Lung microvascular endothelial cell (primary cell): ENCODE measurements at places on chromosomes 6 and 20.
A peak's percentile ranks its signal among the peaks of the same experiment; 100 is the strongest.

DNA sequence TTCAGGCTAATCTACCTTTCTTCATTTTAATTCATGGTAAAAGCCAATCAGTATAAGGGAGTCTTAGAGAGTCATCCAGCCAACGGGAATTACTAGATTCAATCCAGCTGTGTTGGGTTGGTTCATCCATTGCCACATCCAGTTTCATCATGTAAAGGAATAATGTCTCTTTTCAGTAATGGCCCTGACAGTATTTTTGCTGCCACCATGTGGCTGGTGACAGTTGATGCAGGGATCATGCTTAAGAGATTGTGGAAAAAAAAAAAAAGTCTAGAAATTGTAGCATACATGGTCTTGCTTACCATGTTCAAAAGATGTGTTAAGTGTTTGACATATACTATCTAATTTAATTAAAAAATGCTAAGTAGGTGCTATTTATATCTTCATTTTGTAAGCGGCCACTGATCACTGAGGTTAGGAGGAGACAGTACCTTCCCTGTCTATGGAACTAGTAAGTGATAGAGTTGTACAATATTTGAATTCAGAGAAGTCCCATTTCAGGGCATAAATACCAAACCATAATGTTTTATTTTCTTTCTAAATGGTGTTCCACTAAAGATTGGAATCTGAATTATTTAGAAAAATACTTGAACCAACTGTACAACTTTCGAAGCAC, 135.9 kb downstream of the KHDRBS2 start:
- peak; percentile 26 for DNase-seq

DNA sequence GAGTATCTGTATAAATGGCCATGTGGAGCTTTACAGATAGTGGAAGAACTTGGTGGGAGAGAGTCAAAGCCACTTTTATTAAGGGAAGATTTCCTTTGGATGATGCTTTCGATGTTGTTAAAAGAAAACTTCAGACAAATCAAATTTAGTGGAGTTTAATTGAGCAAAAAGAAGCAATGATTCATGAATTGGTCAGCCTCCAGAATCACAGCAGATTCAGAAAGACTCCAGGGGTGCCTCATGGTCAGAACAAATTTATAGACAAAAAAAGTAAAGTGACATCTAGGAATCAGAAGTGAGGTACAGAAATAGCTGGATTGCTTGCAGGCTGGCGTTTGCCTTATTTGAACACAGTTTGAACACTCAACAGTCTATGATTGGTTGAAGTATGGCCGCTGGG, 5.3 kb upstream of the CGA start:
- no peak for DNase-seq

DNA sequence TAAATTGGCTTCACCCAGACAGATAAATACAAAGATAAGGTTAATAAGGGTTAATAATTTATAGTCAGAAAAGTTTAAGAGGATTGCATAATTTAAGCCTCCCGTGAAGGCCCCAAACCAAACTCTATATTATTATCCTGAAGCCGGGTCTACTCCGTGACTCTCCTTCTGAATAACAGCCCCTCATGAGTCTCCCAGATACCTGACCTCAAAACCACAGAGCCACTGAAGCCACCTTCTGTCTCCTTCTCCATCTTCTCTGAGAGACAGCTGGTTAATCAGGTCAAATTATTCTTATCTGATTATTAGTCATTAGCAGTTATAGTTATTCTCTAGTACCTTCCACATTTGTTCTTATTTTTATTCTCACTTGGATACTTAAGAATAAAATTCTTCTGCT, 569.2 kb upstream of the AGPAT4 start:
- no peak for DNase-seq

- DNase-seq, result no peak
Observed at GRCh38 chr20:61562897-61563504, 310.9 kb downstream of the CDH4 start.

- peak; percentile 16 for DNase-seq
Observed at GRCh38 chr6:15444881-15445280, 199.0 kb downstream of the JARID2 start.

- DNase-seq, result no peak
Observed at GRCh38 chr6:149771925-149772324, 22.4 kb downstream of the PCMT1 start.

- DNase-seq, result no peak
Observed at GRCh38 chr20:58583176-58583575, 67.9 kb upstream of the STX16 start.

DNA sequence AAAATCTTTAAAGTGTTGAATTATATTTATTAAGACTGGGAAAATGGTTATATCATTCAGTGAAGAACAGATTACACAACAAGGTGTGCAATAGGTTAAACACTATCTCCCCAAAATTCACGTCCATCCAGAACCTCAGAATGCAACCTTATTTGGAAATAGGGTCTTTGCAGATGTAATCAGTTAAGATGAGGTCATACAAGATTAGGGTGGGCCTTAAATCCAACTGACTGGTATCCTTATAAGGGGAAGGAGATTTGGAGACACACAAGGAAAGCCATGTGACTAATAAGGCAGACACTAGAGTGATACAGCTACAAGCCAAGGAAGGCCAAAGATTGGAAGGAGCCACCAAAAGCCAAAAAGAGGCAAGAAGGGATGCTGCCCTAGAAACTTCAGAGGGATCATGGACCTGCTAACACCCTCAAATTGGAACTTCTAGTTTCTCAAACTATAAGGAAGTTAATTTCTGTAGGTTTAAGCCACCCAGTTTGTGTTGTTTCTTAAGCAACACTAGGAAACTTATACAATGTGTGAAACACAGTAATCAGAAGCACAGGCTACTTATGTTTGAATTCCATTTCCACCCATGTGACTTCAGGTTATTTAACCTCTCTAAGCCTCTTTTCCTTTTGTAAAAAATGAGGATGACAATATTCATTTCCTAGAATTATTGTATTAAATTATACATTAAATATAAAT, 16.9 kb downstream of the ILRUN start:
- peak; percentile 31 for DNase-seq

DNA sequence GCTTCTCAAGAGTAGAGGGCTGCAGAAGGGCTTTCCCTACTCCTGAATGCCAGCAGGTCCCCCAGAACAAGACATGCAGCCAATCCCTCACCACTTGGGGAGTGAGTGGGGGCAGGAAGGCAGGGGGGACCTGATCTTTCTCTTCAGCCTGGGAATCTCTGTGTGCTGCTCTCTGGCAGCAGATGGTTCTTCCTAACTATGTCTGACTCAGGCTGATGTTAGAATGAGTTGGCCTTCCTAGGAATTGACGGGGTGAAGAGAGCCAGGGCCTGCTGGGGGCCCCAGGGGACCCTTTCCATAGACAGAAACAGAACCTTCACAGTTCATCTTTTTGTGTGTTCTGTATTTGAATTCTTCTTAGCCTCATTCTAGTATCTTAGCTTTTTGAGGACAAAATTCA, 29.0 kb upstream of the TCP11 start:
- DNase-seq, result no peak

GRCh38 chr6:112179631-112180030, 74.7 kb downstream of the LAMA4 start:
- peak; percentile 53 for DNase-seq

GRCh38 chr6:43391440-43392031, 22.1 kb upstream of the ZNF318 start:
- DNase-seq, result no peak

DNA sequence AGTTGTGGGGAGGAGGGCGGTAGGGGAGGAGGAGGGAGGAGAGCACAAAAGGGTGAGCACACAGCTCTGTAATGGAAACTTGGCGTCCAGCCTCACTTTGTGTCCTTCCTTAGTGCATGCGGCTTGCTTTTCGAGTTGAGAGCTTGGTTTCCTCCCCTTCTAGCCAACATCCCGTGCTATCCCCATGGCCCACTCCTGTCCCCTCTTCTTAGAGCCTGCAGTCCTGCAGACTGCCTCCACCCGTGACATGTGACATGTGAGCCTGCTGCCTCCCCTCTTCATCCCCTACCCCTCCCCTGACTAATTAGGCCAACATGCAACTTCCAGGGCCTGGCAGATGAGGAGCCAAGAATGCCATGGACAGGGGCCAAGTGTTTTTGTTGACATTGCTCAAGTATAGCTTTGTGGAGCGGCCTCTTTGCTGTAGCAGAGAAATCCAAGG, 63.2 kb downstream of the SLC24A3 start:
- DNase-seq, result no peak

DNA sequence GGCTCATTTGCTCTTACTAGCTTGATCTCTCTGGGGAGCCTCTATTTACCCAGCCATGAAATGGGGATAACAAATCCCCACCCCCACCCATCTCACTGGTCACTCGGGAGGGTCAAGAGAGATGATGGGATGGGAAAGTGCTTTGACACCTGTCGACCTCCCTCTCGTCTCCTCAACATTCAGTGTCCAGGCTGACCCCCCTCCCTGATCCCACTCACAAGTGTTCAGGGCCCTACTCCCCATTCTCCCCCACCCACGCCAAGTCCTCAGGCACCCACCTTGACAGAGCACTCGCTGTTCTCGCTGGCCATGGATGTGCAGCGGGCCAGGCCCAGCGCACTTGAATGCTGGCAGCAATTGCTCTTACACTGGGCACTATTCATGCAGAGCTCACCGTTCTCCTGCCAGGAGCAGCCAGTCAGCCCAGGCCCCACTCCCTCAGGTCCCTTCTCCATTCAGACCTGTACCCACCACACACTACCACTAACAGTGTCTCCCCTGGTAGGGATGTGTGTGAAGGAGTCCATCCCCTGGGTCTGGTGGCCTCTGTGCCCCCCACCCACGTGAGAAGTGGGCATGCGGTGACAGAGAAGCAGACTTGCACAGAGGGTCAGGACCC, 1.6 kb downstream of the CLPS start:
- no peak for DNase-seq

- DNase-seq, result no peak
Observed at GRCh38 chr6:138678168-138678567, 95.4 kb upstream of the CCDC28A start.

DNA sequence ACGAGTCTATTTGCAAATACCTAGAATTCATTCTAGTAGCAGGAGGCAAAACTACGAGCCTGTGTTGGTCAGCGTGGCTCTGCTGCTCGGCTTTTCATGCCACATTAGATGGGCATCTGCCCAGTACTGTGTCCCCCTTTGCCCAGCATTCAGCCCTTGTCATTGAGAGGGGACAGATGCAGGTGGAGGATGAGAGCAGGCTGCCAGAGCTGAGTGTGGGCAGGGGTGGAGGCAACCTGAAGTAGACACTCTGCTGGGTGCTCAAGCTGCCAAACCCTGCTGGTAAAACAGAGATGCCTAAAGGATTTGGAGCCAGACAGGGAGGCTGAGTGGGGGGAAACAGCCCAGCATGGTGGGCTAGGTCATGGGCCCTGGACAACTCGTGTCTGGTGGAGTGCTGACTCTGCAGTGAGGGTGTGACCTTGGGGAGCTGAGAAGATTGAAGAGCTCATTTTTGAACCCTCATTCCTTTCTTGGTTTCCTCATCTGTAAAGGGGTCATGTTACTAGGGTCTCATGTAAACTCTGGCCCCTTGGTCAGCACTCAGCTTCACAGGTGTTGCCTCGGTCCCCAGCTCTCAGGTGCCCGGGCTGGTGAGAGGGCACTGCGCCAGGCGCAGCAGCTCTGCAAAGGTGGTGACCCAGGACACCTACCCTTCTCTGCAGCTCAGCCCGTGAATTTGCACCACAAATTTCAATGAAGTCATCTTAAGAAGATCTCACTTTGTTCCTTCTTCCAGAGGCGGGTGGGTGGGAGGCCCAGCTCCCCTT, 64.2 kb upstream of the BHLHE23 start:
- DNase-seq, result no peak

- DNase-seq, result no peak
Observed at GRCh38 chr6:148528292-148528691, 185.7 kb downstream of the SASH1 start.

DNA sequence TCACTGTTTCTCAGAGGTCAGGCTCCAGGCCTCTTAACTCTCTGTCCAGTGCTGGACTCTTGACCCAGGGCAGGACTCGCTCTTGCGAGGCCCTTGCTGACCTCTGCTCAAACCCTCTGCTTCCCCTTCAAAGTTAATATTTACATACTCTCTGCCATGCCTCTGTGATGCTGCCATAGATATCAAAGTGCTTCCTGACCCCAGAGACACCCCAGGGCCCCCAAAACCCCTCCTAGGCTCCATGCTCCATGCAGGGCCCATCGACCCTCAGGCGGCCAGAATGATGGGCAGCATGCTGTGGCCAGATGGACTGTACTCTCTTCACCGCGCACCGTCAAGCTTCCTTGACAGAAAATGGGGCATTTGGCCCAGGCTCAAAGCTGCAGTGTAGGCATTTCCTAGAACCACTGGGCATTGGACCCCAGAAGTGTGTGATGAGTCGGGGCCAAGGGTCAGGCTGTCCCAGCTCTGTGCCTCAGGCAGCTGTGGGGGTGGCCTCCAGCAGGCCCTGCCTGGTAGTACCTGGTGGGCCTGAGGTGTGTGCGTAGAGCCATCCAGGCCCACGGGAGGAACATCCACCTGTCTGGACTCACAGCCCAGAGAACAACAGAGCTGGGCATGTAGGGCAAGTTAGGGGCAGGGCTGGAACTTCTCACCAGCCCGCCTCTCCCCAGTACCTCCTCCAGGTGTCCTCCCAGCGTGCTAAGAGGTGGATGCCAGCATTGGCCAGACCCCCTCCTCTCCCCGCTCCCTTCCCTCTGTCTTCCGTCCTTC, 142.8 kb downstream of the VEGFA start:
- no peak for DNase-seq

- DNase-seq, result no peak
Observed at GRCh38 chr20:48769069-48769983, 58.5 kb downstream of the PREX1 start.

- no peak for DNase-seq
Observed at GRCh38 chr20:50336661-50337060, 146.0 kb downstream of the CEBPB start.

DNA sequence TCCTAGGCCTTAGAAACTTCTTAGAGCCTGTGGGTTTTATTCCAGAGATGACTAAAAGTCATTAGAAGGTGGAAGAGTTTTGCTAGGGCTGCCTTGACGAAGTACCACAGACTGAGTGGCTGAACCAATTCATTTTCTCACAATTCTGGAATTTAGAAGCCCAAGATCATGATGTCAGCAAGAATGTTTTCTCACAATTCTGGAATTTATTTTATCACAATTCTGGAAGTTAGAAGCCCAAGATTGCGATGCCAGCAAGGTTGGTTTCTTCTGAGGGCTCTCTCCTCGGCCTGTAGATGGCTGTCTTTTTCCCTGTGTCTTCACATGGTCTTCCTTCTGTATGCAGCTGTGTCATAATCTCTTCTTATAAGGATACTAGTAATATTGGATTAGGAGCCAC, 672.9 kb upstream of the MARCKS start:
- DNase-seq, result peak; percentile 49

DNA sequence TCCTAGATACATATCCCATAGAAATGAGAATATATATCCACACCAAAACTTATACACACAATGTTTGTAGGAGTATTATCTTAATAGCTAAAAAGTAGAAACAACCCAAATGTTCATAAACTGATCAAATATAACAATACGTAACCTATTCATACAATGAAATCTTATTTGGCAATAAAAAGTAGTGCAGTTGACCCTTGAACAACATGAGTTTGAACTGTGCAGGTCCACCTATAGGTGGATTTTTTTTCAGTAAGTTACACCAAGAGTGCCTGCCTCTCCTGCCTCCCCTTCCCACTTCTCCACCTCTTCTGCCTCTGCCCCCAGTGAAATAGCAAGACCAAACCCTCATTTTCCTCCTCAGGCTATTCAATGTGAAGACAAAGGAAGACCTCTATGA, 95.2 kb downstream of the AHI1 start:
- DNase-seq, result no peak
